Left lung (tissue), 14 donors: ENCODE measurements at places on chromosomes 6 and 20.

- H3K27ac ChIP-seq: no peak overlapping the region
- H3K4me3 ChIP-seq: no peak overlapping the region
- H3K4me1 ChIP-seq: no peaks in the 10 kb centered on the region
- H3K36me3 ChIP-seq: no peaks in the 10 kb centered on the region
- H3K27me3 ChIP-seq: no peaks in the 10 kb centered on the region
- no peak for DNase-seq
These were observed 118.4 kb downstream of the FARS2 start for GRCh38 chr6:5379647-5380242.

DNA sequence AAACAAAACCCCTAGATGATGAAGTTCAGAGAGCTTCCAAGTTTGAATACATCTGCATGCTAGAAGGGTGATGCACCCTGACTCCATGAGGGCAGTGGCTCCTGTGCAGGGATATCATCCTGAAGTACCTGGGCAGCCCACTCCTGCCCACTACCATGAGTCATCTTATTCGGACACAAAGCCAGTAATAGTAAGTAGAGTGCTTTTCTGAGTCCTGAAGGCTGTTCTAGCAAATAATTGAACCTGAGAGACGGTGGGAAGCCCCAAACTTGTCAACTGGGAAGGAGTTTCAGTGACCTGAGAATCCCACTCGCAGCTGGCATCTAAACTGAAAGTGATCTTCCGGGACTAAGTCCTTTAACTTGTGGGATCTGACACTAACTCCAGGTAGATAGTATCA, 152.9 kb upstream of the COL21A1 start:
- no peak overlapping the region for H3K27ac ChIP-seq
- no peaks in the 10 kb centered on the region for H3K27me3 ChIP-seq
- H3K4me1 ChIP-seq: peaks cover 9% of the 10 kb centered on the region
- H3K36me3 ChIP-seq: no peaks in the 10 kb centered on the region
- H3K4me3 ChIP-seq: no peak overlapping the region
- no peak for DNase-seq

DNA sequence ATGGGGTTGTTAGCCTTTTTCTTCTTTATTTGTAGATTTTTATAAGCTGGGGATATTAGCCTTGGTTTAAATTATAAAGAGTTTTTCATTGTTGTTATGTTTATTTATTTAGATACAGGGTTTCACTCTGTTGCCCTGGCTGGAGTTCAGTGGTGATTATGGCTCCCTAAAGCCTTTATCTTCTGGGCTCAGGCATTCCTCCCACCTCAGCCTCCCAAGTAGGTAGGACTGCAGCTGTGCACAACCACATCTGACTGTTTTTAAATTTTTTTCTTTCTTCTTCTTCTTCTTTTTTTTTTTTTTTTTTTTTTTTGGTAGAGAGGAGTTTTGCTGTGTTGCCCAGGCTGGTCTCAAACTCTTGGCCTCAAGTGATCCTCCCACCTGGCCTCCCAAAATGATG, 80.9 kb downstream of the UBE3D start:
- H3K27ac ChIP-seq: no peak overlapping the region
- H3K4me3 ChIP-seq: no peak overlapping the region
- H3K36me3 ChIP-seq: no peaks in the 10 kb centered on the region

- no peaks in the 10 kb centered on the region for H3K27me3 ChIP-seq
- H3K4me1 ChIP-seq: no peaks in the 10 kb centered on the region
- no peak overlapping the region for H3K4me3 ChIP-seq
- no peaks in the 10 kb centered on the region for H3K36me3 ChIP-seq
These were observed 26.9 kb upstream of the PPP1R3G start for GRCh38 chr6:5058254-5058653.

- DNase-seq: no peak
- H3K4me1 ChIP-seq: no peaks in the 10 kb centered on the region
- H3K4me3 ChIP-seq: no peak overlapping the region
- no peaks in the 10 kb centered on the region for H3K36me3 ChIP-seq
These were observed 26.6 kb upstream of the SRSF6 start for GRCh38 chr20:43431134-43431519.
